MM.1S (cell line): ENCODE measurements at places on chromosomes 7 and 10.

- peaks cover 5% of the 10 kb centered on the region for H3K4me1 ChIP-seq
- no peaks in the 10 kb centered on the region for H3K36me3 ChIP-seq
- H3K27ac ChIP-seq = no peak overlapping the region
- no peaks in the 10 kb centered on the region for H3K27me3 ChIP-seq
Observed at GRCh38 chr7:42167631-42168236, 69.3 kb downstream of the GLI3 start.

- no peaks in the 10 kb centered on the region for H3K4me1 ChIP-seq
- no peak overlapping the region for H3K27ac ChIP-seq
- no peaks in the 10 kb centered on the region for H3K36me3 ChIP-seq
- H3K27me3 ChIP-seq = peaks cover 3% of the 10 kb centered on the region; the same call in 1 of the 2 replicates
- no peak overlapping the region for H3K4me3 ChIP-seq
- no peak for DNase-seq
Observed at GRCh38 chr10:123637326-123637880, 28.8 kb upstream of the GPR26 start.

DNA sequence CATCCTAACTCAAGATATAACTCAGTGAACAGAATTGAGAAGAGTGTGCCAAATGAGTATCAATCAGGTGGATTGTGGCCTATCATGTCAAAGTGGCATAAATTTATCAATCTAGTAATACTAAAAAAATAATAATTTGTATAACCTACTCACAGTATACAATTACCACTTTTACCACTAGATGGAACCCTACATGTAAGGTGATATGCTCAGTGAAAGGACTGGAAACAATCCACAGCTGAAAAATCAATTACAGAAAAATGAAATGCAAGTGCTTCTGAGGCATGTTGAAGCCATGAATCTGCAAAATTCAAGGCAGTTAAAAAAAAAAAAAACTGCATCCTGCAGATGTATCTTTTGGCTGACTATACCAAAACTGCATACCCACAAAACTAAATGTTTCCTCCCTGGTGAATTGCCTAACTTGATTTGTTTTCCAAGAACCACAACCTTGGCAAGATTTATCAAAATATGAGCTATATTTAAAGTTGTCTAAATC is 13.9 kb downstream of the ARHGAP19 start:
- no peak overlapping the region for H3K4me3 ChIP-seq
- H3K4me1 ChIP-seq = peaks cover 17% of the 10 kb centered on the region
- H3K36me3 ChIP-seq = no peaks in the 10 kb centered on the region
- peak; percentile 65 for DNase-seq
- no peak overlapping the region for H3K27ac ChIP-seq

GRCh38 chr7:146701166-146701565 is 584.6 kb downstream of the CNTNAP2 start:
- no peaks in the 10 kb centered on the region for H3K36me3 ChIP-seq
- no peak for DNase-seq
- no peaks in the 10 kb centered on the region for H3K4me1 ChIP-seq
- no peaks in the 10 kb centered on the region for H3K27me3 ChIP-seq
- H3K4me3 ChIP-seq = no peak overlapping the region

DNA sequence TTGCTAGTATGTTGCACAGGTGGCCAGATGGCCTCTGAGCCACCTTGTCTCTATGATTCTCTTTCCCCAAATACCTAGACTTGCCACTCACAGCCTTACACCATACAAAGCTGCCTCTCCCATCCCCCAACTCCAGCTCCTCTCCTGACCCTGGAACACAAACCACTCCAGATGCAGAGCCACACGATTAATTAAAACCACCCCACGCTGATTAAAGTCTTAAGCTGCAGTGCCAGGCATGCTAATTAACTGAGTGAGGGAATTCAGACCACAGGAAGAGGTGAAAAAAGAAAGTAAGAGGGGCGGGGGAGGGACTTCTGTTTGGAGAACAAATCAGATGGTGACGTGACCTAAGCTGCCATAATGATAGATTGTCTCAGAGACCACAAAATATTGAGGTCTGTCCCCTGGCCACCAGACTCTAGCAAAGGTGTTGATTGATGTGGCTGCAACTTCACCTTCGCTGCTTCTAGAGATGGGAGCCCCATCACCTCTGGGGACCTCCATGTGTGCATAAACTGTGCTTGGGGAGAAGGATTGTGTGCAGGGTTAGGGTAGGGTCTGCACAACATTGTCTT is 331.3 kb downstream of the PLXNA4 start:
- no peak overlapping the region for H3K27ac ChIP-seq
- no peaks in the 10 kb centered on the region for H3K4me1 ChIP-seq
- no peaks in the 10 kb centered on the region for H3K27me3 ChIP-seq
- no peak for DNase-seq
- H3K36me3 ChIP-seq = no peaks in the 10 kb centered on the region

- no peaks in the 10 kb centered on the region for H3K4me1 ChIP-seq
- peaks cover 31% of the 10 kb centered on the region for H3K27me3 ChIP-seq
- DNase-seq = no peak
- H3K4me3 ChIP-seq = no peak overlapping the region
- H3K27ac ChIP-seq = no peak overlapping the region
Observed at GRCh38 chr10:123579675-123580074, 86.5 kb upstream of the GPR26 start.

- DNase-seq = peak; percentile 93
- peaks cover 12% of the 10 kb centered on the region for H3K4me1 ChIP-seq
- no peak overlapping the region for H3K27ac ChIP-seq
Observed at GRCh38 chr7:147980826-147981813, 609.4 kb upstream of the C7orf33 start.

GRCh38 chr10:79391231-79392019 is 44.2 kb downstream of the PPIF start:
- no peaks in the 10 kb centered on the region for H3K4me1 ChIP-seq
- no peak overlapping the region for H3K4me3 ChIP-seq
- no peaks in the 10 kb centered on the region for H3K27me3 ChIP-seq

DNA sequence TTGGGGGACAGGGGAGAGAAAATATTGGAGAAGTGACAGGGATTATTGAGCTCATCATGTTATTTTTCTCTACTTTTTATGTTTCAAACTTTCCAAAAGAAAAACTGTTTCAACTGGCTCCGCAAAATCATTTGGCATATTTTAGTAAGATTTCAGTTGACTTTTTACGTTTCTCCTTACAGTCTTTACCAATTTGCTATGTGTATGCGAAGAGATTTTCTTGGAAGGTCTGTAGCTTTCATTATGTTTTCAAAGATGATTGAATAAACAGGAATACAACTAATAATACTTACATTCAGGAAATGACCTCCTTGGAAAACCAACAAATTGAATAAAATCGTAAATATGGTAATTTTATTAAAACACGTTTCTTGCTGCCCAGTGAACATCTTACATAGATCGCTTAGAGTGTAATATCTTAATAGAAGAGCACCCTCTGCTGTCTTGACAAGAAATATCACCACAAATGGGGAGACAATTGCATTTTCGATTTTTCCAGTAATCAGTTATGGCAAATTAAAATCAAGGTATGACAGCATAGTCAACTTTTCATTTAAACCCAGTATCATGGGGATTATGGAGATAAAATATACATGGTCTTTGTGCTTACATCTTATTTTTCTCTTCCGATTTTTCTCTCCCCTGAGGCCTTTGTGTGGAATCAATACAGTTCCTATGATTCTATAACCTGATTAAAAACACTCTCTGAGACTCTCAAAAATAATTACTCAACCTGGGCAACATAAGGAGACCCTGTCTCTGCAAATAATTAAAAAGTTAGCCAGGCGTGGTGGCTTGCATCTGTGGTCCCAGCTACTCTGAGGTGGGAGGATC is 43.1 kb downstream of the MBL2 start:
- peak; percentile 55 for DNase-seq
- H3K27ac ChIP-seq = no peak overlapping the region
- H3K27me3 ChIP-seq = no peaks in the 10 kb centered on the region
- no peaks in the 10 kb centered on the region for H3K36me3 ChIP-seq

GRCh38 chr10:1434912-1435692 is 302.2 kb downstream of the ADARB2 start:
- H3K27ac ChIP-seq = no peak overlapping the region
- no peak for DNase-seq
- no peak overlapping the region for H3K4me3 ChIP-seq

DNA sequence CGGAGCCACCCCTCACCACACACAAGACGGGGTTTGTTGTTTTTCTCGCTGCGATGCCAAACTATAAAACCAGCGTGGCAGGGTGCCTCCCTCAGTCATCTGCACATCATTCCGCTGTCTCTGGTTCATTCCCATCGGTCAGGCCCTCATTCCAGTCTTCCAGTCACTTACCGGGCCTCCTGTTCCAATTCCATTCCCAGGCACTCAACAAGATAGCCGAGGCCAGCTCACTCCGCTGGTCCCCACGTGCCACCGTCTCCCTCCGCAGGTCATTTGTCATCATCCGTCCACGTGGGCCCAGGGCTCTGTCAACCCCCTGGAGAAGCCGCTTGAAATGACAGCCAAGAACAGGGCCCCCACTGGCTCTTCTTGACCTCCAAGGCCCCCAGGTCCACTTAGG is 6.1 kb upstream of the TMEM184A start:
- H3K36me3 ChIP-seq = no peaks in the 10 kb centered on the region
- H3K4me1 ChIP-seq = no peaks in the 10 kb centered on the region
- no peak overlapping the region for H3K4me3 ChIP-seq
- no peak for DNase-seq
- peaks cover 49% of the 10 kb centered on the region for H3K27me3 ChIP-seq

GRCh38 chr10:31820778-31821369 is 107.8 kb downstream of the ARHGAP12 start:
- no peaks in the 10 kb centered on the region for H3K27me3 ChIP-seq
- H3K27ac ChIP-seq = no peak overlapping the region
- H3K4me3 ChIP-seq = no peak overlapping the region
- no peaks in the 10 kb centered on the region for H3K4me1 ChIP-seq
- no peak for DNase-seq

GRCh38 chr10:132615341-132616169 is 78.0 kb downstream of the INPP5A start:
- H3K27me3 ChIP-seq = no peaks in the 10 kb centered on the region
- H3K4me1 ChIP-seq = no peaks in the 10 kb centered on the region
- no peak overlapping the region for H3K27ac ChIP-seq
- H3K4me3 ChIP-seq = no peak overlapping the region

GRCh38 chr7:23474094-23474828 is 4.0 kb upstream of the IGF2BP3 start:
- no peak overlapping the region for H3K27ac ChIP-seq
- peaks cover 92% of the 10 kb centered on the region for H3K27me3 ChIP-seq
- H3K4me3 ChIP-seq = peak overlapping the region; percentile 73
- H3K36me3 ChIP-seq = no peaks in the 10 kb centered on the region
- H3K4me1 ChIP-seq = 0 out of 2 replicates have a peak, but pooled peaks cover 3% of the 10 kb centered on the region

- no peaks in the 10 kb centered on the region for H3K27me3 ChIP-seq
- no peaks in the 10 kb centered on the region for H3K36me3 ChIP-seq
- no peak for DNase-seq
- no peaks in the 10 kb centered on the region for H3K4me1 ChIP-seq
- H3K27ac ChIP-seq = no peak overlapping the region
Observed at GRCh38 chr10:91340613-91341362, 69.4 kb upstream of the HECTD2 start.

DNA sequence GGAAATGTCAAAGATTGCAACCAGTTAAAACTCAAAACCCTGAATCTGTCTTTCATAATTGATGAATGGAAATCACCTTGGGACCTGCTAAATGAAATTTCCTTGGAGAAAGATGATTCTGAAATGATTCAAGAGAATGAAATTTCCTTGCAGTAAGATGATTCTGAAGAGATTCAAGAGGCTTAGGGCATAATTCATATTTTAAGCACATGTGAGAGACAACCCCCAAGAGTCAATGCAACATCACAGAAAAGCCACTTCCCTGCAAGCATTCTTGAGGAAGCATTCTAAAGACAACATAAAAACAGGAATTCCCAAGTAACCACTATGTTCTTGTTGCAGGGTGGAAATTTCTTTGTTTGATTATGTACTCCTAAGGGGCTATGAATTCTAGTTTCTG is 113.7 kb downstream of the RELN start:
- DNase-seq = no peak
- H3K27me3 ChIP-seq = no peaks in the 10 kb centered on the region
- H3K4me1 ChIP-seq = no peaks in the 10 kb centered on the region
- H3K4me3 ChIP-seq = no peak overlapping the region
- H3K36me3 ChIP-seq = no peaks in the 10 kb centered on the region

GRCh38 chr10:1373287-1373686 is 317.1 kb downstream of the WDR37 start:
- H3K27ac ChIP-seq = no peak overlapping the region
- no peak overlapping the region for H3K4me3 ChIP-seq
- no peak for DNase-seq
- H3K36me3 ChIP-seq = no peaks in the 10 kb centered on the region
- no peaks in the 10 kb centered on the region for H3K4me1 ChIP-seq

DNA sequence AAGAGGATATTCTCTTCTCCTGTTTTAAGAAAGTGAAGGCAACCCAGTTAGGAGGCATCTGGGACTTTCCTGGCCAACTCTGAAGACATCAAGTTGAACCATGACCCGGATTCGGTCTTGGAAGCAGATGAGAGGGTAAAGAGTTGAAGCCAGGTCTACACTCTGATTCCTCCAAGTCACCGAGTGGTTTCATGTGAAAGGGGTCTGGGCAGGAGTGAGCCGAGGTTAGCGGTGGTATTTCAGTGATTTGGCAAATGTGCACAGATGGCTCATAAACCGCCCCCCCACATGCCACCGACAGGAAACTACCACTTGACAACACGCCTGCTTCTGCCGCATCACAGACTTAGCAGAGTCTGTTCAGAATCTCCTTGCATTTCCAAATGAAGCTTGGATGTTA is 11.4 kb upstream of the REPIN1 start:
- DNase-seq = peak; percentile 69
- H3K4me1 ChIP-seq = peaks cover 24% of the 10 kb centered on the region
- peak overlapping the region; percentile 40; the same call in 1 of the 2 replicates for H3K27ac ChIP-seq

DNA sequence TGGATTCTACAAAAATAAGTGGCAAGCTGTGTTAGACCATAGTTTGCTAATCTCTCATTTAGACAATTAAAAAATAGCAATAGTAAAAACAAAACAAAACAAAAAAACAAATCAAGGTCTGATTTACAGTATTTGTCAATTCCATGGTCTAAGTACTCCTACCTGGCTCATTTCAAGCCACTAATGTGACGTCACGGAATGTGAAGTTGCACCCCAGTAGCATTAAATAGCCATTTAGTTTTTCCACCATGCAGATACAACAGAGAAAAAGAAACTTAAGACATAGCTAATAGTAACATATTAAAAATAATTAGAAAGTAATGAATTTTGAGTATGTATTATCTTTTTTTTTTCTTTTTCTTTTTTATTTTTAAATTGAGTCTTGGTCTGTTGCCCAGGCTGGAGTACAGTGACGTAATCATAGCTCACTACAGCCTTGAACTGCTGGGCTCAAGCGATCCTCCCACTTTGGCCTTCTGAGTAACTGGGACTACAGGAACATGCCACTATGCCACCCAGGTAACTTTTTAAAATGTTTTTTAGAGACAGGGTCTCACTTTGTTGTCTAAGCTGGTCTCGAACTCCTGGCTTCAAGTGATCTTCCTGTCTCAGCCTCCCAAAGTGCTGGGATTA is 101.2 kb downstream of the MKX start:
- no peak overlapping the region for H3K27ac ChIP-seq
- H3K27me3 ChIP-seq = no peaks in the 10 kb centered on the region
- H3K4me3 ChIP-seq = no peak overlapping the region
- no peak for DNase-seq
